ENCODE measurements at places on chromosomes 6 and 20.

- DNase-seq, result peak; percentile 79
Measured at GRCh38 chr6:7541175-7542064, at the start of gene DSP. DSP (plus strand) TSS chr6:7541671; CDS start chr6:7541916, 245 bp downstream.

GRCh38 chr6:156175971-156176421 lies 601.2 kb upstream of the ARID1B start:
- DNase-seq, result peak; percentile 67

GRCh38 chr6:10723567-10723881 lies 654 bp downstream of the TMEM14C start:
- no peak for DNase-seq

GRCh38 chr20:43778375-43778774 lies 51.6 kb upstream of the GTSF1L start:
- no peak for DNase-seq

DNA sequence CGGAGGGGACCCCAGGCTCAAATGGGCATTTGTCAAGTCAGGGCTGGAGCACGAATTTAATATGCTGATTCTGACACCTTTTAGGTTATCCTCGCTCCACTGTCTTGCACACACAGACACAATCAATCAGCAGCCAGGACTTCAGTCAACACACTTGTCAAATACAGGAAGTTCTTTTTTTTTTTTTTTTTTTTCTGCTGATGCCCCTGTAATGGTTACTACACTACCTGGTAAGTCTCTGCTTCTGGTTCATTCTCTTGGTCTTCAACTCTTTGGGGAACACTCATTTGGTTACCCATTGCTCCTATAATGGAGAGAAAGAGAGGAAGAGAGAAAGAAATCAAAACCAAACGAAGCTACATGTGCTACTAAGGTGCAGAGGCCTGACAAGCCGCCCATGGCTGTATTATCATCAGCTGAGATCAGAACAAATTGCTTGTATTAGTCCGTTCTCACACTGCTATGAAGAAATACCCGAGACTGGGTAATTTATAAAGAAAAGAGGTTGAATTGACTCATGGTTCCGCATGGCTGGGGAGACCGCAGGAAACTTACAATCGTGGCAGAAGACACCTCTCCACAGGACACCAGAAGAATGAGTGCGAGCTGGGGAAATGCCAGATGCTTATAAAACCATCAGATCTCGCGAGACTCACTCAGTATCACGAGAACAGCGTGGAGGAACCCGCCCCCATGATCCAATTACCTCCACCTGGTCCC lies 11.8 kb downstream of the BCAS1 start:
- no peak for DNase-seq

DNA sequence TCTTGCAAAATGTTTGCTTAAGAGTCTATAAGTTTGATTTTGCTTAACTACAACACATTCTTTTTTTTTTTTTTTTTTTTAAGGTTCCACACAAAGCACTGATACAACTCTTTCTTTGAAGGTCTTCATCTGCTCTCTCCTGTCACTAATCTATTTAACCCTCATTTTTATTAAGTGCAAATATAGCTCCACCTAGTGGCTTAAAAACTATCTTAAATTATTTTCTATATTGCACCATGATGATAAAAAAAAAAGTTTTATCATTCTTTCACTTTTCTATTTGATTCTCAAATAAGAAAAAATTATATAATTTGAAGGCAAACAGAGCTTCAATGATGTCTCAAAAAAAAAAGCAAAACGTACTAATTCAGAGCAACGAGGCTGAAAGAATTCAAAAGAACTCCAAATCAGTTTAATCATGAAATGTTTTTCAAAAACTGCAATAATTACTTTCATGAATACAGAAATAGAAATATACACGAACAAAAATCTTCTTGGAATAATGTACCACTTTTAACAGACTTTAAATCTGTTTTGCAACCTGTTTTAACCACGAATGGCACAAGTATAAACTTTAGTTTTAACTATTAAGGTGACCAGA lies 12.8 kb downstream of the ESF1 start:
- no peak for DNase-seq

- DNase-seq, result no peak
Measured at GRCh38 chr6:74343804-74344203, 647.8 kb downstream of the CD109 start.

- no peak for DNase-seq
Measured at GRCh38 chr6:129212081-129212480, 329.1 kb downstream of the LAMA2 start.

- no peak for DNase-seq
Measured at GRCh38 chr20:32772046-32772445, 9.9 kb downstream of the DNMT3B start.

GRCh38 chr20:2316847-2317495 lies 21.2 kb downstream of the TGM3 start:
- no peak for DNase-seq

DNA sequence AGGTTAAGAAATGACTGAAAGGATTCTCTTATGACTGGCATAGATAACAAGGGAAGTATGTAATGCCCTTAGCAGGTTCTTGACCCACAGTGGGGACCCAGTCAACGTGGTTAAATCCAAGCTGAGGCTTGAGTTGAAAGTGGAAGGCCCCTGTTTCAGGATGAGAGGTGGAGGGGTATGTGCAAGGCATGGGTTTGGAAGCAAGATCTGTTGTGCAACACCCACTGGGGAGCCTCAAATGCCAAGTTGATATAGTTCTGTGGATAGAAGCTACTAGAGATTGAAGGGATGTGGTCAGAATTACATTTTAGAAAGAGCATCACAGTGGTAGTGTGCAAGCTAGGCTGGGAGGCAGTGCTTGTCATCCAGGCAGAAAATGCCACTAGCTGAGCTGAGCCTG lies 5.1 kb downstream of the PABPC1L start:
- no peak for DNase-seq

DNA sequence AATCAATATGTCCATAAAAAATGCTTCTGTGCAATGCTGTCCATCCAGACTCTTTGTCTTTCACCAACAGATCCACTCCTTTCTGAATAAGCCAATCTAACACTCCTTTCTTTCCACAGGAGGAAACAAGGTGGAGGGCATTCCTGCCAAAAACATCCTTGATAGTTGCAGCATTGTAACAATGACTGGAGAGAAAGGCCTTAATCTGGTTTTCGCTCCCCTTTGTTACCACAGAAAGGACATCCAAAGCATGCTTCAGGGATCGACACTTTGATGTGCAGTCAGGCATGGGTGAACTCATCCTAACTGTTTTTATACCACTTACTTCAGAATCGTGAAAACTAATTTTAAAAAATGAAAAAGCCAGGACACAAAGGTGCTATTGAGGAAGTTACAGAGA lies 7.4 kb downstream of the IBTK start:
- no peak for DNase-seq

DNA sequence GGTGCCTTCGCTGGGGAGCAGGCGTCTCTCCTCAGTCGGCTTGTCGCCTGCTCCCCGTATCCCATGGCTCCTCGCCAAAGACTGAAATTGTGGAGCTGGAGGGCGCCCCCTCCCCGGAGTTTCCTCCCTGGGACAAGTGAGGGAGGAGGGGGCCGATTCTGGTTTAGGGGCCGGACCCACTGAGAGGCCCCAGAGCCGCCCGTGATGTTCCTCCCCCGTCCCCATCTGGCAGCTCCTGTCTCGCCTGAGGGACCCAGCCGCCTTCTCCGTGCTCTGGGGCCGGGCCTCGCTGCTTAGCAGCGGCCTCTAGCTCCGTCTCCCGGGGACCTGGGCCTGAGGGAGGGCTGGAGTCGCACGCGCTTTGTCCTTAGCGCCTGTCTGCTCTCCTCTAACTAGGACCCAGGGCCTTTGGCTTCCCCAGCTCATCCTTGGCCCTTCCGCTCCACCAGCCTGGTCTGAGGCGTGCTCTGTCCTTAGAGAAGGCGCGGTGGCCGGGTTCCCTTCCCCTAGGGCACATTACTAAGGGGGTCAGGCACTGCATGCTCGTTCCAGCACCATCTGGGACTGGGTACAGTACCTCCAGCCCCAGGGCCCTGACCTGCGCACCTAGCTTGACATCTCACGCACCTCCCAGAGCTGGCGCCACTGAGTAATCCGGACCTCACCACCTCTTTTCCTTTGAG lies 29.7 kb downstream of the SLC12A5 start:
- no peak for DNase-seq

- DNase-seq, result no peak
Measured at GRCh38 chr6:53189554-53189953, 40.9 kb upstream of the GCM1 start.

DNA sequence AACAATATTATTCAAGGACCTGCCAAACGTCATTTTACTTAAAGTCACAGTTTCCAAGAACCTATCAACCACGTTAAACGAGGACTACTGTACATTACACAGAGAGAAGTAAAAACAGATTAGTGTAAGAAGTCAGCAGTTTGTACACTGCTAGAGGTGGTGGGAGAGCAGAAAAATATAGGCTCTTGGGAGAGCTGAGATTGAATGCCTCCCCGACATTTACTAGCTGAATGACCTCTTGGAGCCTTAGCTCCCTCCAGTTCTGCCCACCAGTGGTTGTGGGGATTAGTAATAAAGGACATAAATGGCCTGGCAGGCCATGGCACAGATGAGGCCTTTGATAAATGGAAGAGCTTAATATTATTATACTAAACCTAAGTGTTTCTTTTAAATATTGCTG lies 161.4 kb downstream of the UBE3D start:
- DNase-seq, result no peak

GRCh38 chr6:31493875-31494694 lies 3.9 kb upstream of the MICB start:
- peak; percentile 72 for DNase-seq

GRCh38 chr6:7604003-7604402 lies 14.0 kb downstream of the SNRNP48 start:
- no peak for DNase-seq

GRCh38 chr6:96649926-96650325 lies 87.0 kb downstream of the FHL5 start:
- DNase-seq, result no peak

GRCh38 chr20:37881601-37882343 lies 21.2 kb upstream of the VSTM2L start:
- DNase-seq, result no peak

DNA sequence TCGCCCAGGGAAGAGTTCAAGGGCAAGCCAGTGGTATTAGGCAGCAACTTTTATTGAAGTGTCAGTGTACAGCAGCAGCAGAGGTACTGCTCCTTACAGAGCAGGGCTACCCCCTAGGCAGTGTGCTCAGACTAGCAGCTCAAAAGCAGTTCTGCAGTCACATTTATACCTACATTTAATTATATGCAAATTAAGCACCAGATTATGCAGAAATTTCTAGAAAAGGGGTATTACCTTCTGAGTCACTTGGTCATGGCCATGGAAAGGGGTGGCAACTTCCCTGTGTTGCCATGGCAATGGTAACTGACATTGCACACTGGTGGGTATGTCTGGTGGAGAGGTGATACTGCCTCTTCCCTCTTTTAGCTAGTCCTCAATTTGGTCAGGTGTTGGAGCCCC lies 2.1 kb upstream of the ZKSCAN4 start:
- DNase-seq, result no peak

- DNase-seq, result no peak
Measured at GRCh38 chr6:76843054-76843822, 620.1 kb downstream of the HTR1B start.

GRCh38 chr6:72382602-72383529 lies 239.0 kb upstream of the KCNQ5 start:
- DNase-seq, result no peak

GRCh38 chr20:50323209-50323608 lies 132.6 kb downstream of the CEBPB start:
- no peak for DNase-seq

GRCh38 chr20:58985656-58986055 lies 4.6 kb downstream of the NELFCD start:
- DNase-seq, result no peak

- no peak for DNase-seq
Measured at GRCh38 chr6:11279284-11279689, 46.8 kb upstream of the NEDD9 start.

DNA sequence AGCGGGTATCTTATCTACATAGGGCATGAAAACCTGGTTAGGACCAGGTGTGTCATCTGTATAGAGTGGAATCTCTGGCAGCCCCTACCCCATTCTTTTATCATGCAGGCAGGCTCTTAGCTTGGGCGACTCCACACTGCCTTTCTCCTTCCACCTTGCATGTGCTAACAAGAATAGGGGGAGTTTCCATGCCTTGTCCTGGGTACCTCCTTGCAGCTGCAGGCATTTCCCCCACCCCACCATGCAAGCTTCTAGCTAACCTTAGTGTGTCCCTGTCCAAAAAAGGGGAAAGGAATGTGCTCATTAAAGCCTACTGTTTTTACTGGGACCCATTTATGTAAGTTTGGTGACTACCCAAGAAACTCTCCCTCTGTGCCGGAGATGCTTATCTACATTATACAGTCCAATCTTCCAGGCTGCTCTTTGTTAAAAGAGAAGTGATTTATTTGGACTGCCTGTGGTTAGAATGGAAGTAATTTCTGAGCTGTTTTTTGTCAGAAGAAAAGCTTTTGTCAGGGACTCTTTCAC lies 10.5 kb upstream of the CEP43 start:
- no peak for DNase-seq

DNA sequence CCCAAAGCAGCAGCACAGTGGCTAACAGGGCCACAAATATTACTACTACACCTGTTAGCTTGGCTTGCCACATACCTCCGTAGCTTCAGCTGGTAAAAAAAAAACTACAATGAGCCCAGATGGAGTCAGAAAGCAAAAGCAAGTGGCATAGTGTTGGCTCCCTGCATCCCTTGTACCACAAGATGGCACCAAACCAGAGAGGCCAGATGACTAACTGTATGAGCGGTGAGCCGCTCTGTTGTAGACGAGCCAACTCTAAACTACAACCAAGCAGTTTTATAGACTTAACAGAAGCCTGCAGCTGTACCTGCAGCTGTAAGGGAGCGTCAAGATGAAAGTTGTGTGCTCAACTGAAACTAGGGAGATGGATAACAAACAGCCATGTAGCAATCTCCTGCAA lies 84.5 kb upstream of the MCHR2 start:
- no peak for DNase-seq

DNA sequence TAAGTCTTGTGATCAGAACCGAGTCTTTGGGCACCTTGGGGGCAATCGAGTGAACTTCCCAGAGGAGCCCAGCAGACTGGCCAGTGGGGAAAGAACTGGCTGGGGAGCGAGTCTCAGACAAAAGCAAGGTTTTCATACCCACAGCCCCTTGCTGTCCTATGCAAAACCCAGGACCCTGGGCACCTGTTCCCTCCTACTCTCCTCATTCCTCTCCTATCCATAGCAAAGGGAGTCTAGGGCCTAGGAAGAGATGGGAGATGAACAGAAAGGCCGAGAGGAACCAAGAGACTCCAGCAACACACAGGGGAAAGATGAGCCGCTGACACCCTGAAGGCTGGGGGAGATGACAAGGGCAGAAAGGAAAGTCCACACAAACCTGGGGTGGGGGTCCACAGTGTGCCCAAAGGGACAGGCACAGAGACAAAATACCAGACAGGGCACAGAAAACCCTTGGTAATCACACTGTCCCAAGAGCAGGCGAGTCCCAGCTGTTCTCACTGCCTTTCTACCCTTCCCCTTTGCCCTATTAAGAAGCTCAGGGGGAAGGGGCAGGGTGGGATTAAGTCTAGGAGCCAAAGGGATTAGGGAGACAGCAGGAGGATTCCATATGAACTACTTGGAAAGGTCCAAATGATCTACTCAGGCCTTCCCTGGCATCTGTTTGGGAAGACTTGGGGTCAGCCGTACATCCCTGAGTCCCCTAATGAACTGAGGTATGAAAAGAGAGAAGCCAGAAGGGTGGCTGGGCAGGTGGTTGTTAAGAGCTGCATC lies 6.5 kb downstream of the PPP1R18 start:
- DNase-seq, result no peak
